ENCODE measurements at places on chromosomes 11 and 22.
A peak's percentile ranks its signal among the peaks of the same experiment; 100 is the strongest.

DNA sequence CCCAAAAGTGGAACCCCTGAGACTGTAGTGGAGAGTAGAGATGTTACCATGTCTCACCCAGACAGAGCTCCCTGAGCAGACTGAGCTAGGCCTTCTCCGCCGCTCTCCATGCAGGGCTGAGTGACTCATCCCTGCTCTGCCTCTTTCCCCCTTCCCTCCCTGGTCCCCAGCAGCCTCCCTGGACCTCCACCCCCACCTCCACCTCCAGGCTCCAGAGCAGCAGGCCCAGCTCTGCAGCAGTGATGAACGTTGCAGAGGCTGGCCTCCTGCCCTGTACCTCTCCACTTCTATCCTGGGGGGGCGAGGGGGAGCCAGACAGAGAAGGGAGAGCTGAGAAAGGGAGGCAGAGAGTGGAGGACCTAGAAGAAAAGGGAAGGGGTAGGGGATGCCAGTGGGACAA, 19.3 kb upstream of the ARAP1 start:
- peak; percentile 76 for DNase-seq

DNA sequence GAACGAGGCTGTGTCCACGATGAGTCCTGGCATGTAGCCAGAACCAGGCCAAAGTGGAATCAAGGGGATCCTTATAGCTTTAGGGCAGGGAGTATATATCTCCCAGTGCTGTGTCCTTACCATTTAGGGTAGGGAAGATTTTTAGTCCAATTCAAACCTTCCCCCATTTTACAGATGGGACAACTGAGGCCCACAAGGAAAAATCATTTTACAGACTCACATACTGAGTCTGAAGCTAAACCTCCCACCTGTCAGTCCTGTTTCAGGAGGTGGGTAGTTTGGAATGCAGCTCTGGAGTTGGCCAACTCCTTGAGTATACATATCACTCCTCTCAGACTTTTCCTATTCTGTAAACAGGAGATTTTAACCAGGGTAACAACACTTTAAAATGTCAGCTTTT, 33.1 kb upstream of the TFIP11 start:
- DNase-seq = no peak

DNA sequence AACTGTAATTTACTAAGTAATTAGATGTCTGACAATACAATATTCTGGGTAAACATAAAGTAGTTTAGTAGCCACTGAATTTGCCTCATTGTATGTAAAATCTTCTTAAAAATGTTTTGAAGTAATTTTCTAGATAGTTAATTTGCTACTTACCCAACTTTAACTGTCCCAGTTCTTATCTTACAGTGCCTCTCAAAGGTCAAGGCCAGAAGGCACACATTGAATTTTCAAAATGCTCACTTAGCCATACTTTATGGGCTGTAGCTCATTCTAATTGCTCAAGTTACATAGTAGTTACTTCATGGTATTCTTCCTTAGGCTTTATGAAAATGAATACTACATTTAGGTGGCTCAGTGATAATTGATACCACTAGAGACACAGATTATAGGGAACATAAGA, 666.6 kb downstream of the CNTN5 start:
- DNase-seq = peak; percentile 2

GRCh38 chr11:75152090-75152489, 1.2 kb downstream of the SLCO2B1 start:
- no peak for DNase-seq

DNA sequence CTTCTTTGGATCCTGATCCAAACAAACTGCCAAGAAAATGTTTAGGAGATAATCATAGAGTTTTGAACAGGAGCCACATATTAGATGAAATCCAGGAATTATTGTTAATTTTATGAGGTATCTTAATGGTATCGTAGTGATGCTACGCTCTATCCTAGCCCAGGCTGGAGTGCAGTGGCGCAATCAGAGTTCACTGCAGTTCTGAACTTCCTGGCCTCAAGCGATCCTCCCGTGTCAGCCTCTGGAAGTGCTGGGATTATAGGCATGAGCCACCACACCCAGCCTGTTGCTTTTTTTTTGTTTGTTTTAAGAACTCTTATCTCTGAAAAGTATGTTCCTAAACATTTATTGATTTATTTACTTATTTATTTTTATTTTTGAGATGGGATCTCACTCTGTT, 2.4 kb downstream of the GSTT4 start:
- no peak for DNase-seq

GRCh38 chr11:8098879-8099278, 17.9 kb downstream of the TUB start:
- DNase-seq = no peak

- DNase-seq = peak; percentile 61
Measured at GRCh38 chr11:96254087-96254486, 88.9 kb downstream of the MAML2 start.

DNA sequence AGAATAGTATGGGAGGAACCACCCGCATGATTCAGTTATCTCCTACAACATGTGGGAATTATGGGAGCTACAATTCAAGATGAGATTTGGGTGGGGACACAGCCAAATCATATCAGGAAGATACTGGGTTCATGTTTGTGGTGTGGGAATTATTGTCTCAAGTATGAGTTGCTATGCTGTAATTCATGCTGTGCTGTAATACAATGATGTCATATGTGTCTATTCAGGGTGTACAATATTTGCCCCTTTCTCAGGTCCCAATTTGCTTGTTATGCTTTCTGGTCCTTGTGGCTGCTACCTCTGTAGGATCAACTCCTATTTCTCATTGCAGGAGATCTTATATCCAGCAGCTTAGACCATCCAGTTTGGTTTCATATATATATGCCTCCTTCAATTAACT, 52.2 kb upstream of the ARHGAP20 start:
- DNase-seq = no peak

DNA sequence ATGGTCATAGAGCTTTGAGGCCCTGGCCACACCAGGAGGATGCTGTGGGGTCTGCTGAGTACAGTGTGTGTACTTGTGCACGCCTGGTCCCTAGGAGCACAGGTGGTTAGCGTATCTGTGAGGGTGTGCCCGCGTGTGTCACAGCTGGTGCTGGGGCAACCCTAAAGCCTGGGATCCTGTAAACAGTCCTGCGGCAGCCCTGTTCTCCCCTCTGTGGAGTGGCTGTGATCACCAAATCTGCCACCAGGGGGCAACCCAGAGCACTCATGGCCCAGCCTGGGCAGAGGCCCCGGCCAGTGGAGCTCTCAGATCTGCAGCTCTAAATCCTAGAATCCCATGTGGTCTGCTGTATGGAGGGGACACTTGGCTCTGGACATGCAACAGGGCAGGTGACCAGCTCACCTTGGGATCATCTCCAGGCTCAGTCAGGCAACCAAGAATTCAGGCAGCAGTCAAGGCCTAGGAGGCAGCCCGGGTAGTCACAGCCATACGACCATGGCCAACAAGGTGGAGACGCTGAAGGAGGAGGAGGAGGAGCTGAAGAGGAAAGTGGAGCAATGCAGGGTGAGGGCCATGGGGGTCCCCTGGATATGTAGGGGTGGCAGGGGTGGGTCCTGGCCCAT, 3.9 kb downstream of the SH3BP1 start:
- DNase-seq = peak; percentile 69

All from fibroblast of skin of scalp (primary cell).